ENCODE measurements at places on chromosomes 4 and X.

DNA sequence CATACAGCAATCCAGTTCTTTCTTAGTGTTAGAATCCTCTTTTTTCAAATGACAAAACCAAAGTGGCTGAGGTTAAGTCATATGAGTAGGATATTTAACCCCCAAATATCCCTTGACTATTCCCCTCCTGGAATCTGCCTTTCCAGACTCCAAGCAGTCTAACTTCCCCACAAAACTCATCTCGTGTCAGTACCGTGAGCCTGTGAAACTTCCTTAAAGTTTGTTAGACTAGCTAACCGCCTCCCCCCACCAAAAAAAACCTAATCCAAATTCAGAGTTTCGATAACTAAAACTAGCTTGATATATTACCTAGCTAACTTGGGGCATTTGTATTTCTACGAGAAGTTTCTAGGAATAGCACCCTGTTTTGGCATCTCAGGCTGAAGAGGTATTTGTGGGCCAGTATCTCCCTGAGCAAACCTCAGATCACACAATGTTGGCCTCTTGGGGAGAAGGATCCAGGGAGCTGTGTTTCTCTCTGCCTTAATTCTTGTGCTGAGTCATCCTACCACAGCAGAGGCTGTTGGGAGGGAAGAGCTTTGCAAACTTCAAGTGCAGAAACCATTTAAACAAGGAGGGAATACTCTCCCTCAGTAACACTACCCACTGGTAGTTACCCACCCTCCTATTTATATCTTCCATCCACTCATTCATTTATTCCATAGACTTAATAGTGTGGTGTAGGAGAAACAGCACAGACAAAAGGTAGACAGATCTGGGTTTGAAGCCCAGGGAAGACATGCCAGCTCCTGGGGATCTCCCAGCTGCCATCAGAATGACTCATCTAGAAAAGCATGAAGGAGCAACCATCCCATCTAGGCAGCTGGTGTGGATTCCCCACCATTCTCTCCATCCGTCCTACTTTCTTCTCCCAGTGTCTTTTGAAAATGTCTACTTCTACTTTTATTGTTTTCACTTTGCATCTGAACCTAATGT lies 39.3 kb upstream of the TXK start:
- no peak for DNase-seq

- peak; percentile 56 for DNase-seq
Measured at GRCh38 chrX:49186125-49187027, at the start of gene PRICKLE3. Gene PRICKLE3, minus strand, starts transcription at chrX:49186373. Its CDS starts 76 bp downstream, at chrX:49186297.

DNA sequence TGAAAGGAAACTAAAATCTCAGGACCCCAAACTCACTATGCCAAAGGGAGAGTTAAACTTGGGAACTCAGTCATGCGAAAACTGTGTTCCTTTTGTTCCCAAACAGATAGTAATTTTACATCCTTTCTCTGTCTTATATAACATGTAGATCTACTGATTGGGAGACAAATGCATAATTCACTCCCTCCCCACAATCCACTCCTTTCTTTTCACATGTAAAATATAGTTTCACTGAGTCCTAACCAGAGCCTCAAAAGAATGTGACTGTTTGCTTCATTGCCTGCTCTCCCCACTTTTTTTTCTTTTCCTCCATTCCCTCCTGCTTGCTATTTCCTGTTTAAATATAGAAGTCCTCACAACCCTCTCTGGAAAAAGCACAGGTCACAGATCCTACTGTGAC lies 699.3 kb upstream of the ADGRL3 start:
- DNase-seq, result no peak

- no peak for DNase-seq
Measured at GRCh38 chr4:58564695-58565475, 1454.7 kb upstream of the IGFBP7 start.

DNA sequence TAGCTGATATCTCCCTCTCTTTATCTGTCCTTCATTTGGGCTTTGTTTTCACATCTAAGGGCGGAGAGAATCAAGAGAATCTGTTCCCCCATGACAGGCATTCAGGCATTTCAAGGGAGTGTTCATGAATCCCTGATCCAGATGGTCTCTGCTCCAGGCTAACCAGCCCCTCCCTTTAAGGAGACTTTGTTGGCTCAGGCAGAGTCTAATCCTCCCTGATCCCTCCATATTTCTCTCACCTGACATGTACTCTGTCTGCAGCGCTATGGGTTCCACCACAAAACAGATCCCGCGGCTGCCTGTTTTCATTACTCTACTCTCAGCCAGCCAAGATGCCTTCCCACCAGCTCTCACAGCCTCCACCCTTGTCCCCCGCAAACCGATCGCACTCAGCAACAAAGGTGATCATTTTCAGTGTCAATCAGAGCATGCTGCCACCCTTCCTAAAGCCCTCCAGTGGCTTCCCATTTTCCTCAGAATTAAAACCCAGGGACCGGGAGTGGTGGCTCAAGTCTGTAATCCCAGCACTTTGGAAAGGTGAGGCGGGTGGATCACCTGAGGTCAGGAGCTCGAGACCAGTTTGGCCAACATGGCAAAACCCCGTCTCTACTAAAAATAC lies 30.3 kb upstream of the SLC2A9 start:
- DNase-seq, result no peak

GRCh38 chrX:46559062-46559461 lies 13.8 kb upstream of the ZNF674 start:
- DNase-seq, result no peak

GRCh38 chr4:98468709-98469108 lies 189.7 kb downstream of the TSPAN5 start:
- DNase-seq, result no peak

GRCh38 chrX:109403922-109404321 lies 78.0 kb downstream of the GUCY2F start:
- no peak for DNase-seq

- DNase-seq, result no peak
Measured at GRCh38 chr4:123555233-123555806, 158.7 kb downstream of the SPRY1 start.

Measured in T-cell (primary cell).